Cortex of kidney (tissue), 1 donor: ENCODE measurements at places on chromosomes 5 and 9.

- no peak for DNase-seq
Measured at GRCh38 chr9:122797316-122798063, 2.4 kb upstream of the OR1K1 start.

DNA sequence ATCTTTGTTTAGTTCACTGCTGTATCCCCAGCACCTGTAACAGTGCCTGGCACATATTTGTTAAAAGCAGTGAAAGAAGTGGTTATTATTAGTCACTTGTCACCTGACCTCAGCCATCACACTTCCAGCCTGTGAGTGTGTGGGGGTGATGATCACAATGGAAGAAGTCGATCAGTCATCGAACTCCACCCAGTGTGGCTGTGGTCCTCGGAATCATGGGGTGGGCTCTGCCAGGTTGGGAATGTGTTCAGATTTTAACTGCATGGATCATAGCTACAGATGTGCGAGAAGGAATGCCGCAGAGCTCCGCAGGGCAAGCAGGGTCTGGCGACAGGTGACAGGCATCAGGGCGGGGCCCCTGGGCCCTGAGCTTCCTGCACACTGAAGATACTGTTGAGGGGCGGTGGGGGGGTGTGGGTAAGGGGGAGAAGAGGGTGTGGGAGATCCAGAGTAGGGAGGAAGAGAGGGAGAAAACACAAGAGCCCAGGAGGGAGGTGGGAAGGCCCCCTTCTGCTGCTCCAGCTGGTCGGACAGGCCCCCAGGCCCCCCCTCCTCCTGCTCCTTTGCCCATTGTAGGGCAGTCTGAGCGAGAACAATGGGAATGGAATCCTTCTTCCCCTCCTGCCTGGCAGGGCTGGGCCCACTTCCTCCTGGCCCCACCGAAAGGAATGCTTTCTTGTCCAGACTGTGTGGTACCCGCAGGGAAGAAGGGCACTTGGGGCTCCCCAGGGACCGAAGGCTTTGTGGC lies 89.6 kb downstream of the SPRY4 start:
- DNase-seq = no peak

- DNase-seq = no peak
Measured at GRCh38 chr5:115335301-115335700, 38.8 kb upstream of the CCDC112 start.

GRCh38 chr9:93576258-93577077 lies at the start of gene PHF2:
PHF2 (plus strand) TSS chr9:93576584; CDS start chr9:93576774, 190 bp downstream.
- DNase-seq = no peak

- DNase-seq = no peak
Measured at GRCh38 chr9:30943446-30944224, 1440.8 kb upstream of the ACO1 start.

DNA sequence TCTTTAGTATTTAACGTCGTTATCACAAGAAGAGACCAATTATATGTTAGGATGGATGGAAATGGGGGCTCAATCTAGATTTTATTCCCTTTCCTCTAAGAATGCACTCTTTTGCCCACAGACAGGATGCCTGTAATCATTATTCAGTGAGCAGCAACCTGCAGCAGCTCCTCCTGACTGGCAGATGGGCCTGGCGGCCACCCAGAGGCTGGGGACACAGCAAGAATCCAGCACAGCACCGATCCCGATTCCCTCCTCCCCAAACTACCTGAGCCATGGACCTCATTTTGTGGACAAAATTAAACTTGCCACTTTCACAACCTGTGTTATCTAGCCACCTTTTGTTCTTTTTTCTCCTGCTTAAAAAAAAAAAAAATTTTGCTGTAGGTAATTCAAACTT lies 101.0 kb downstream of the USP20 start:
- DNase-seq = no peak

DNA sequence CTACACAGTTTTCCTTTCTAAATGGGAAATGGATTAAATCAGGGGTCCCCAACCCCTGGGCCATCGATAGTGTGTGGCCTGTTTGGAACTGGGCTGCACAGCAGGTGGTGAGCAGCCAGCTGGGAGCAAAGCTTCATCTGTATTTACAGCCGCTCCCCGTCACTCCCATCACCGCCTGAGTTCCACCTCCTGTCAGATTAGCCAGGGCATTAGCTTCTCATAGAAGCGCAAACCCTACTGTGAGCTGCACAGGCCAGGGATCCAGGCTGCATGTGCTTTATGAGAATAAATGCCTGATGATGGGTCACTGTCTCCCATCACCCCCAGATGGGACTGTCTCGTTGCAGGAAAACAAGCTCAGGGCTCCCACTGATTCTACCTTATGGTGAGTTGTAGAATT lies 41.2 kb upstream of the FLT4 start:
- no peak for DNase-seq

DNA sequence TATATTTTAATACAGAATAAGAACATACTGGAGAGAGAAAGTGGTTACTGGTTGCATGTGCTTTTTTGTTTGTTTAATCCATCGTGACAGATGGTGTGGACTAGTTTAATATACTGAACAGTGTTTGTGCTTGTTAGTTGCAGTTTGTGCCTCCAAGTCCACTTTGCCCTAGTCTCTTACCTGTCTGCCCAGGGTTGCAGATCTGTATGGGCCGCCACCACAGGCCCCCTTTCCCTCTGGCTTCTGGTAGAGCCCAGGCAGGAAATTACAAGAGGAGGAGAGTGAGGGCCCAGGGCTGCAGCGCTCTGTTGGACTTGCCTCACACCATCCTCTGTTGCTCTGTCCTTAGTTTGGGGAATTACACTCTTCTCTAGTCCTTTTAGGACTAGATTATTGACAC lies 166.4 kb downstream of the KDM4C start:
- no peak for DNase-seq
